ENCODE measurements at places on chromosomes 6 and 20. TPM values are rescaled to one million over a fixed set of nuclear protein-coding genes. Genes with fewer than 3 reads are reported as not detected.

PPP1R14C gene
- 45.6 TPM for polyA plus RNA-seq

SMIM26 gene
- 73.3 TPM for polyA plus RNA-seq

MRAP2 gene
- polyA plus RNA-seq: 26.1 TPM

PKIB gene
- polyA plus RNA-seq: 0.97 TPM

DNA sequence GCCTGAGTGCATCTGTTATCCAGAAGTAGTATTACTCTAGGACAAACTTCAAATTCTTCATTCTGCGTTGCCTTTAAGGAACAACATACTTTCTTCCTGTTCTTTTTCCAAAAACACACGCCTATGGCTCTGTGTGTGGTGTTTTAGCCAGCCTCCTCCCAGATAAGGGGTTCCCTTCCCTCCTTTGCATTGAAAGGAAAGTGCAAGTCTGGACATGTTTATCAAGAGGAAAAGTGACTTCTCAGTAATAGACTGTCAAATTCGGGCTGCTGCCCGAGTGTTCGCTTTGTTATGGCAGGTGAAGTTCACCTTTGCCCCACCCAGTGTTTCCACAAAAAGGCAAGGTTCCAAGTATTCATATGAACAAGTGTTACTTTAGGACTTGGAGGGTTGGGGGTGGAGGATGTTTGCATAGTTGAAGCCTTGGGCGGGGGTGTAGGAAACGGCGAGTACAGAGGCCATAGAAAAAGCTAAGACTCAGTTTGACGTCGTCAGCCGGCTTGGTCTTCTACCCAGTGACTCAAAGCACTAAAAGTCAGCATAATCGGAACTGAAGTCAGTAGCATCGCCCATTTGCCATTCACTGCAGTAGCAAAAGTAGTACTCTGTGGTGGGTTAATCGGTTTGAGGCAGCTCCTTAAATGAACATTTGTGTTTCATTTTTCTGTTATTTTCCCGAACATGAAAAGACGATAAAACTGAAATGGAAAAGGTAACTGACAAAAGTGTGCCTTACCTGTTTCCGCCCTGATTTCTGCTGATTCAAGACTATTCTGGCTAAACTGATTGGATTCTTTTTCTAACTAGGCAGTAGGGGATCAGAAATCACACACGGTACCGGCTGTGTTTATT is 12.5 kb downstream of the PRDM1 start:
- DNase-seq: no peak

GRCh38 chr6:100230953-100231316 is 233.8 kb downstream of the SIM1 start:
- peak; percentile 64 for DNase-seq

DNA sequence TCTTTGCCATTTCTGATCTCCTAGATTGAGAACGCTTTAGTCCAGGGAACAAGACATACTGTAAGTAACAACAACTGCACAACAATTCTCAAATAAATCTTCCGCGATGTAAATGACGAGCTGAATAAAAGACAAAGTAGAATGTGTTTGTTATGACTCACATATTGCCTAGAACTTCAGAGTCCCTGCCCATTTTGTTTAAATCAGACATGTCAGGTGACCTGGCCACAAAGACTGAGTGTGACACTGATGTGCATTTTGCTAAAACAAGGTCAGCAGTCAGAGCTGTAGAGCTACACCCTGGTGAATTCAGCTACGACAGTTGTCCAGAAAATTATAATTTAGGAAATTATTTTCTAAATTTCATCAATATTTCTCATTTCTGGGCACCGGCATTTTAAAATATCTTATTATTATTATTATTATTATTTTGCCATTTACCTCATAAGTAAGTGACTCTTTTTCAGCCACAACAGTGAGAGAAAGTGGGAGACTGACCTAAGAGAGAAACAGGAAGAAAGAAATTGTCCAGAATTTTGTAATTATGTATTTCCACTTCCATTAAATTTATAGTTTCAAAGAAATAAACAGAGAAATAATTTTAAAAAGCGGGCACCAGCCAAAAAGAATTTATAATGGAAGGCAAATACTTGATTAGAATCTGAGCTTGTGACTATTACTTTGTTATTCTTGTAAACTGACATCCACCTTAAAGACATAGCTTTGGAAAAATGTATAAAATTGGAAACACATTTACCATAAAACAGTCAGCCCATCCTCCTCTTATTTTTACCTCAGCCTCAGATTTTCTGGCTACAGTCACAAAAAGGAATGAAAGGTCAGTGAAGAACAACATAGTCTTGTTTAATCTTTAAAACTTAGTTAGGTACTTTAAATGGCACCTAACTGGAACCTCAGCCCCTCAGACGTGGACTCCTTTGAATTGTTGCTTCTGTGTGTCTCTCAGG is 157.0 kb upstream of the CITED2 start:
- DNase-seq: no peak

- peak; percentile 80 for DNase-seq
These were observed 292.3 kb downstream of the RFPL4B start for GRCh38 chr6:112639391-112639831.

GRCh38 chr6:111767752-111768430 is 105.4 kb downstream of the FYN start:
- no peak for DNase-seq

- no peak for DNase-seq
These were observed 9.2 kb downstream of the ITPA start for GRCh38 chr20:3218307-3218988.

DNA sequence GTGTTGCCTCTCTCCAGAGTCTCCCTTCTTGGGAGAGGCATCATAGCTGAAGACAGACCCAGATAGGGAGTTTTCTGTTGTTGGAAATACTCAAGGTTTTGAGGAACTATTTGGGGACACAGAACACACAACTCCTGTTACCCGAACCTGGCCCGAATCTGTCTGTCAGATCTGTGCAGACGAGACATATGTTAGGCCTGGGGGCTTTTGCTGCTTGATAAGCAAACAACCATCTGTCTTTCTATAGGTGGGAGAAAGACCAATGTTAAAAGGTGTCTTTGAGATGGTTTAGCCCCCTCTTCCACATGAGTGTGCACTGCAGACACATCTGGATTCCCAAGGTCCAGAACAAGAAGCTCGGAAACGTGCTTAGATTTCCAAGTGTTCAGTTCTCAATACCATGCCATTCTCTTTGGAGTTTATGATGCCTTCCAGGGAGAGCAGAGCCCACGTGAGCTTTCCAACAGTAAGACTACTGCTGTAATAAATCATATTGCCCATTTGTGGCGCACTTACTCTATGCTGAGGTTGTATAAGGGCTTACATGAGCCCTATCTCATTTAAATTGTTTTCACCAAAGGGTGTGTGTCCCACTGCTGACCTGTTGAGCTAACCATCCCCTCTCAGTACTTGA is 3.8 kb upstream of the STX16 start:
- no peak for DNase-seq

DNA sequence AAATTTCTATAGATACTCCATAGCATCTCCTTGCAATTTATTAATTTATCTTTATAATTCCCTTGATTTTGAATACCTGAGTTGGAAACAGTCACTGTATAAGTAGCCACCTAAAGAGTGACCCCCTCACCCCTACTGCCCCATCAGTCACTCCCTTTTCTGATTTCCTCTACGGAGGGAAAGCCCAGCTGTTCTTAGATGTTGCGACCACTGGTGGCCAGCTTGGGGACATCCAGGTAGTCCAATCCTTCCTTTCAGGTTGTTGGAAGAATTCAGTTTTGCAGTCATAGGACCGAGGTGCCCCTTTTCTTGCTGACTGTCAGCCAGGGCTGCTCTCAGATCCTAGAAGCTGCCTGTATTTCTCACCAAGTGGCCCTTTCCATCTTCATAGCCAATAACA is 87.8 kb downstream of the BMP6 start:
- DNase-seq: no peak

GRCh38 chr20:48115502-48115901 is 330.2 kb upstream of the SULF2 start:
- no peak for DNase-seq

- no peak for DNase-seq
These were observed 106.3 kb downstream of the BCAS1 start for GRCh38 chr20:53964067-53964466.

DNA sequence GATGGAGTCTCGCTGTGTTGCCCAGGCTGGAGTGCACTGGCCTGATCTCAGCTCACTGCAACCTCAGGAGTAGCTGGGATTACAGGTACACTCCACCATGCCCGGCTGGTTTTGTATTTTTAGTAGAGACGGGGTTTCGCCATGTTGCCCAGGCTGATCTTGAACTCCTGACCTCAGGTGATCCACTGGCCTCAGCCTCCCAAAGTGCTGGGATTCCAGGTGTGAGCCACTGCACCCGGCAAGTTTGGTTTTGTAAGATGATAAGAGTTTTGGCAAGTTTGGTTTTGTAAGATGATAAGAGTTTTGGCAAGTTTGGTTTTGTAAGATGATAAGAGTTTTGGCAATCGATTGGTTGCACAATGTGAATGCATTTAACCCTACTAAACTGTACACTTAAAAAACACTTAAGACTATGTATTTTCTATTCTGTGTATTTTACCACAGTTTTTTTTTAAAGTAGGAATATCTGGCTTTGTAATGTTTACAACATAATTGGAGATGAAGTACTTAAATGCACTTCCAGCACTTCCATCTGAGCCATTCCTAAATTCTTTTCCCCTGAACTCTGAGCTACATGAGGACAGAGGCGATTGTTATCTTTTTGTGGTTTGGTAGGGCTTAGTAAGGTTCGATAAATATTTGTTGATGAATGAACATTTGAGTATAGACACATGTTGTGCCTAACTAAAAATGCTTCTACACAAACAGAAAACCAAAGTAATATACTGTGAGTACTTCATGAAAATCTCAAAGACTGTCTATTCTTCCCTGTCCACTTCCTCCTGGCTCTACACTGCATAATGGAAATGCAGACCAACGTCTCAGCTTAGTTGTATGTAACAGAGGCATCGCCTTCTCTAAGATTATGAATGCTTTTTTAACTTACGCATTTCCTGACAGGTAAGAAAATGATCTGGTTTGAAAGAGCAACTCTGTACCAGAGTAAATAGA is 18.8 kb downstream of the SAMHD1 start:
- DNase-seq: no peak

GRCh38 chr6:43509142-43509983 is 783 bp downstream of the LRRC73 start:
- DNase-seq: no peak

DNA sequence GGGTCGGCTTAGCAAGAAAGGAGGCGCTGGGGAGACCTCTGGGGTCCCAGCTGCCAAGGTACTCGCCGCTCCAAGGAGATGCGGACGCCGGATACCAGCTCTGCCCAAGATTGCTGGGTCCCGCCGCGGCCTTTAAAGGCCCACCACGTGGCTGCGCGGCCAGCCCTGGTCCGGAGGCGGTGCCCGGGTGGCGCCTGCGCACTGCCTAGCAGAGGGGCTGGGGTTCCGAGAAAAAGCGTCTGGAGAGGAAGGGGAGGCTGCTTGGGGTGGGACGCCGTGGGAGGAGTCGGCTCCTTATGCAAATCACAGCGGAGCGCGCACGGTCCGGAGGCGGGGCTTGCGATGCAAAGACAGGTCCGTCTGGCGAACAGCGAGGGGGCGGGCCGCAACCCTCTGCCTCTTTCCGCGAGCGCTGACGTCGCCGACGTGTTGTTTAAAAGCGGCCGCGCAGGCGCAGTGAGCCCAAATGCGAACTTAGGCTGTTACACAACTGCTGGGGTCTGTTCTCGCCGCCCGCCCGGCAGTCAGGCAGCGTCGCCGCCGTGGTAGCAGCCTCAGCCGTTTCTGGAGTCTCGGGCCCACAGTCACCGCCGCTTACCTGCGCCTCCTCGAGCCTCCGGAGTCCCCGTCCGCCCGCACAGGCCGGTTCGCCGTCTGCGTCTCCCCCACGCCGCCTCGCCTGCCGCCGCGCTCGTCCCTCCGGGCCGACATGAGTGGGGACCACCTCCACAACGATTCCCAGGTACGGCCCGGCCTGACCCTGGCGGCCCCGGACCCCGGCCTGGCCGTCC is at the start of gene TOP1:
TOP1 (plus strand) TSS at position 464 of the 791 bp plus-strand sequence; CDS start at position 710, 246 bp downstream.
- peak; percentile 100 for DNase-seq

DNA sequence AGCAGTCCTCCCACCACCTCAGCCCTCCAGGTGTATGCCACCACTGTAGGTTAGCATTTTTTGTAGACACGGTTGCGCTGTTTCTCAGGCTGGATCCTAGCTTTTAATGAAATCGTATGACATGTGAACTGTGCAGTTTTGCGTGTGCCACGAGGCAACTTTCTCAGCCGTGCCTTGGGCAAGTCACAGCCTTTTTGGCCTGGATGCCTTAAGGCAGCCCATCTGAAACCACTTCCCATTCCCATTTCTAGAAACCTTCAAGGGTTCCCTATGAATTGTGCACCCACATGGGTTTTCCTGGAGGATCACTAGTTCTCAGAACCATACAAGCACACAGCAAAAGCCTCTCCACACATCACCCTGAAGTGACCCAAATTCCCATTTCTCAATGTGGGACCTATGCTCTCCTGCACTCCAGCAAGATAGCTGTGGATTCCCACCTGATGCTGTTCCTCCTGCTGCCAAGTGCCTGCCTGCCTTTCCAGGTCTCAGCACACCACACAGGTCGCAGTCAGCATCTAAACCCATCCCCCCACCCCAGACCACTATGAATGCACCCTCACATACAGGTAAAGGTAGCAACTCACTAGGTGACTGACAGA is 28.9 kb downstream of the SNX5 start:
- no peak for DNase-seq

GRCh38 chr6:81751388-81752083 is 945 bp downstream of the TENT5A start:
- peak; percentile 87 for DNase-seq

- DNase-seq: no peak
These were observed 163.3 kb upstream of the MOCS1 start for GRCh38 chr6:40097590-40097989.

- no peak for DNase-seq
These were observed 36.8 kb upstream of the L3MBTL3 start for GRCh38 chr6:129981598-129981997.

- peak; percentile 62 for DNase-seq
These were observed 108.7 kb downstream of the NCOA3 start for GRCh38 chr20:47610247-47610944.
